Renal cortex interstitium (tissue), 15 donors: ENCODE measurements at places on chromosomes 13 and 19.

DNA sequence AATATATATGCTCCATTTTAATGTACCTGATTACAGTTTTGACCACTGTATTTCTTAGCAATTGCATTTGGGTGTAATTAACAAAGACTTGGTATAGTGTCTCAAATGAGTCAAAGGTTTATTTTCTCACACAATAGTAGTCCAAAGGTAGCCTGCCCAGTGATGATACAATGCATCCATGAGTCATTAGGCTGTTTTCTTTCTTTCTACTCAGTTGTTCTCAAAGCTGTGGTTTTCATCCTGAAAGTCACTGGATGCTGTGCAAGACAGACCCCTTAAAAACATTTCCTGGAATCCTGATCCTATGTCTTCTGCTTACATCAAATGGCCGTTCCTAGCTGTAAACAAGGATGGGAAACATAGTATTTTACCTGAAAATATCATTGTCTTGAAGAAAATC is 651.2 kb upstream of the MIR17HG start:
- no peak for DNase-seq

GRCh38 chr13:31761951-31762350 is 22.6 kb downstream of the RXFP2 start:
- DNase-seq = no peak

- no peak for DNase-seq
Measured at GRCh38 chr13:76667551-76667950, 218.7 kb downstream of the KCTD12 start.

- no peak for DNase-seq
Measured at GRCh38 chr19:40304306-40304705, 19.2 kb upstream of the AKT2 start.

DNA sequence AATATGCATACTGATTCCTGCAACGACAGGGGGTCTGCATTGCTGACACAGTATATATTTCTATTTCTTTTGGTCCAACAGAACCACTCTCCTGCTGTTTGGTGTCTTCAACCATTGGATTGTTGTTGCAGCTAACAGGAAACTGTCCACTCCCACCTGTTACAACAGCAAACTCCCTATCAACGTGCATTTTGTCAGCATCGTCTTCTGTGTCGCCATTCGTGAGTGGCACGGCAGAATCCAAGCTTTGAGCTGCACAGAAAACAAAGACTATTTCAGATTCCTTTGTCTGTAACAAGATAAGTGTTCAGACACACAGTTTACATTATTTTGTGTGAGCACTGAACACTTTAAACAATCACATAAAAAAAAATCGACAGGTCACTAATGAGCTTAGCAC is 31.3 kb downstream of the ANKRD10 start:
- DNase-seq = no peak

- no peak for DNase-seq
Measured at GRCh38 chr13:83672612-83673011, 209.7 kb downstream of the SLITRK1 start.

DNA sequence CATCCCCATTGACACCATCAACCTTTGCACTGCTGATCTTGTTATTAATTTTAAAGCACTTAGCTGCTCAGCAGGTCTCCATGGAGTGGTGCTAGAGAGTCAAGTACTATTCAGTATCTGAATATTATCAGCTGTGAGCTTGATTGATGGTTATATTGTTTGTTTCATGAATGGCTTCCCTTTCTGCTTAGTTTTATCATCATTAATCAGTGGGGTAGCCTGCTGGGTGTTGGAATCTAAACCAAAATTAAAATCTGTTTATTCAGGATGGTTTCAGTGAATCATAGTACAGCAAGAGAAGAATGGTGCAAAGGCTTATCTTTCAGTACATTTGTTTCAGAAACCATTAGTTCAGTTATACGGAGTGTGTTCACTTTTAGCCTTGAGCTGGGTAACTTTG is 42.5 kb upstream of the SCEL start:
- no peak for DNase-seq

GRCh38 chr13:79096099-79096498 is 310.0 kb downstream of the RBM26 start:
- no peak for DNase-seq

GRCh38 chr19:54600212-54600611 is 6.8 kb downstream of the LILRA1 start:
- no peak for DNase-seq

DNA sequence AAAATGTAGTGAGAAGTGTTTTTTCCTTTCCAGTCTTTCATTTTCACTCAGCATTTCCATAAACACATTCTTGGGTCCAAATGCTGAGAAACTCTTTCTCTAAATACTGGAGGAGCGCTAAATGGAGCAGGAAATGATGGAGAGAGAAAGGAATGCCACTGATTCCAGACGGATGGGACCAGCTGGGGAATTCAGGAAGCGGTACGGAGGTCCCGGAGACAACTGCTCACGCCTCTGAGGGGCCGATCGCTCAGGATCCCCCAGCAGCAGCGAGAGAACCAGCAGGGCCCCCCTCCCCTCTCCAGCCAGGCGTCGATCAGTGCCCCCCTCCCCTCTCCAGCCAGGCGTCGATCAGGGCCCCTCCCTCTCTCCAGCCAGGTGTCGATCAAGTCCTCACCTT is 13.2 kb downstream of the RASA3 start:
- DNase-seq = no peak

DNA sequence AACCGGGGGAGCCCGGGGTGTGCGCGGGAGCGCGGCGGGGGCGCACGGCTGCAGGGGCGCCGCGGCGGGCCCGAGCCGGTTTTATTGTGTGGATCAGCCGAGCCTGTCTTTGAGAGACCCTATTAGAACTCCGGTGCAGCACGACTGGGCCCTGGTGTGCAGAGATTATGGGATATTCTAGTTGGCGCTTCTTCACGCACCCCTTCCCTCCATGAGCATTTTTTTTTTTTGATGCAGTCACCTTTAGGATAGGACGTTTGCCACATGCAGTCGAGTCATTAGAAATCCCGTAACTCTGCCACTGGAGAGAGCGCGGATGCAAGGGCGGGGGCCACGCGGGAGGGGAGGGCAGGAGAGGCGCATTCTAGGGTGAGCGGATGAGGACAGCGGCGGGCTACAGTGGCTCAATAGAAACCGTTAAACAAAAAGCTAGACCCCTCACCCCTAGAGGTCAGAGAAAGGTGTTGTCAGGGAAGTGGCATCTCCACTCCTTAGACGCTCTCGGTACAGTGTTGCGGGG is 3.7 kb downstream of the FGF9 start:
- DNase-seq = no peak

GRCh38 chr13:51502153-51502651 is 49.4 kb upstream of the INTS6 start:
- no peak for DNase-seq

DNA sequence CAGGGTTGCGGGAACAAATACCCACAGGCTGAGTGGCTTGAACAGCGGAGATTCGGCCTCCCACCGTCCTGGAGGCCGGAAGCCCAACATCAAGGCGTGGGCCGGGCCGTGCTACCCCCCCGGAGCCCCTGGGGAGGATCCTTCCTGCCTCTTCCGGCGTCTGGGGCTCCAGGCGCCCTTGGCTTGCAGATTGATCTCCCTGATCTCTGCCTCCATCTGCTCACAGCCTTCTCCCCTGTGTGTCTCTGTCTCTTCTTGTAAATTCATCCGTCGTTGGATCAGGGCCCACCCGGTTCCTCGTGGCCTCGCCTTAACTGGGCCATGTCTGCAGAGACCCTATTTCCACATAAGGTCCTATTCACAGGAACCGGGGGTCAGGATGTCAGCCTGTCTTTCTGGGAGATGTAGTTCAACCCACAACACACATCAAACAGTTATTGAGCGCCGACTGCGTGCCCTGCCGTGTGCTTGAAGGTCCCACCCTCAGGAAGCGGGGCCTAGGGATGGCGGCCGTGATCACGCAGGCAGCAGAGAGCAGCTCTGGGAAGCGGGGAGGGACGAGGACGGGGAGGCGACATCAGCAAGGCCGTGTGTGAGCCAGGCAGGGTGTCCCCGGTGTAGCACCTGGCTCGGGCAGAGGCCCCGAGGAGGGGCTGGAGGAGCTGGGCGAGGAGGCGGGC is 21.3 kb downstream of the HCN2 start:
- DNase-seq = no peak
